ENCODE measurements at places on chromosomes 5 and 9.

DNA sequence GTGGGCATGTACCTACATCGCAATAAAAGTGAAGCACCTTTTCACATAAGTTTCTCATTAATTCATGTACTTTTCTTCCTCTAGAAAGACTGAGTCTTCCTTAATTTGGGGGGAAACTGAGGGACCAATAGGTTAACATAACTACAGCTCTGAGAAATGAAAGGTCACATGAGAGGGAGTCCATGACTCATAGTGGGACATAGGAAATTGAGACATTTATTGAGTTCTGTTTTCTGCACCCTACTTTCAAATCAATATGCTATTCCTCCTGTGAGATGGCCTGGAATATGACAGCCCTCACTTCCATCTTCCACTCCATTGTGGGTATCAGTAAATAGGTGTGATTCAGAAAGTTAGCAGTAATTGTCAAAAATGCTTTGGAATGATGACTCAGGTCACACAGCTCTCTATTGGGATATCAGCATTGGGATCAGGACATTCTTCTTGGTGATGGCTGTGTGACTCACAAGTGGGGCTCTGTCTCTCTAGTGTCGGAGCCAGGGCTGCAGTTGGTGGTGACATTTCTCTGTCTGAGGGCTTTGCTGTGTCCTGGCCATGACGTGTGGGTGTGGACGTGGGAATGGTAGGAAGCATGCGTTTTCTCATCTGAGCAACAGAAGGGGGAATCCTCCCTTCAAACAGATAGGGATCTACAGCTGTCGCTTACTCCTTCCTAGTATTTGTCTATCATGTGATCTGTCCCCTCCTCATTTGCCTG lies 125.0 kb downstream of the TRIO start:
- DNase-seq, result peak; percentile 71

DNA sequence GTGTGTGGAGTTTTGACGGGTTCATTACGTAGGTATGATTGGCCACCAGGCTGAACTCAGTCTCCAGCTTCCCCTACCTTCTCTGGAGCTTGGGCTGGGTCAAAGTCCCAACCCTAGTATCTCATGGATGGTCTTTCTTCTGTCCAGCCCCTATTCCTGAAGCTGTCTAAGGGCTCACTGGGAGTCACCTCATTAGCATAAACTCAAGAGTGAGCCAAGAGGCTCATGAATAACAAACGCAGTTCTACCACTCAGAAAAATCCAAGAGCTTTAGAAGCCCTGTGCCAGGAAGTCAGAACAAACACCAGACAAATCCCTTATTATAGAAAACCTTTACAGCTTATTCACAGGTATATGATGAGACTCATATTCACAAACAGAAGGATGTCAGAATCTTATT lies 180.3 kb upstream of the NFIL3 start:
- DNase-seq, result no peak

DNA sequence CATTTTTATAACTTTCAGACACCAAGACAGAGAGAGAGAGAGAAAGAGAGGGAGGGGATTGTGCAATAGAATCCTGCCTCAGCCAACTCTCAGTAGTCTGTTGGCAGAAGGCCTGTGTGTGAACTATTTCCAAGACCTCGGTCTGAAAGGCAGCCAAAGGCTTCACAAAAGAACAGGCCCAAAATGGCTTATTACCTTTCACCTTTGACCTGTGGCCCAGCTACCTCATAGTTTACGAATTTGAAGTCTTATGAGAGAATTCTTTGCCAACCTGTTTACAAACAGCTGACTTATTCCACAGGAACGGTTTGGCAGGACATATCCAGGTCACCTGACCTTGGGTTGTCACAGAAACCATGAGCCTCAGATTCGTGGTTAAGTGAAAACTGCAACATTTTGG lies 48.6 kb downstream of the NR2F1-AS1 start:
- DNase-seq, result no peak

- DNase-seq, result no peak
Observed at GRCh38 chr9:71271602-71272001, 150.2 kb upstream of the TRPM3 start.

GRCh38 chr5:84272771-84273516 lies 111.7 kb downstream of the EDIL3 start:
- no peak for DNase-seq

- no peak for DNase-seq
Observed at GRCh38 chr5:111942661-111943401, 185.8 kb upstream of the NREP start.

DNA sequence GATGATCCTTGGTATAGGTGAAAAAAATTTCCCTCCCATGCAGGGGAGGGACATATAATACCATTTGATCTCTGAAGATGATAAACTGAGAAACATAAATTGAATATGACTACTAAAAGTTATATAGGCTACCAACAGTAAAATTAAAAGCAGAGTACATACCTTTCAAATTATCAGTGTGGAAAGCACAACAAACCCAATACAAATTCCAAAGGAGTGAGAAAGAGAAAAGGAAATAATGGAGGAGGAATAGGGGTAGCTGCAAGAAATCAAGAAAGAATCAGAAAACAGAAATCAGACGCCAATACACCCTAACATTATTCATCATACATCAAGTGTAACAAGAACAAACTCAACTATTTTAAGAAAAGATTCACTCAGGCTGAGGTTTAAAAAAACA lies 17.7 kb downstream of the GNAQ start:
- DNase-seq, result no peak

- peak; percentile 2 for DNase-seq
Observed at GRCh38 chr5:157366741-157367674, 93.0 kb upstream of the NIPAL4 start.

DNA sequence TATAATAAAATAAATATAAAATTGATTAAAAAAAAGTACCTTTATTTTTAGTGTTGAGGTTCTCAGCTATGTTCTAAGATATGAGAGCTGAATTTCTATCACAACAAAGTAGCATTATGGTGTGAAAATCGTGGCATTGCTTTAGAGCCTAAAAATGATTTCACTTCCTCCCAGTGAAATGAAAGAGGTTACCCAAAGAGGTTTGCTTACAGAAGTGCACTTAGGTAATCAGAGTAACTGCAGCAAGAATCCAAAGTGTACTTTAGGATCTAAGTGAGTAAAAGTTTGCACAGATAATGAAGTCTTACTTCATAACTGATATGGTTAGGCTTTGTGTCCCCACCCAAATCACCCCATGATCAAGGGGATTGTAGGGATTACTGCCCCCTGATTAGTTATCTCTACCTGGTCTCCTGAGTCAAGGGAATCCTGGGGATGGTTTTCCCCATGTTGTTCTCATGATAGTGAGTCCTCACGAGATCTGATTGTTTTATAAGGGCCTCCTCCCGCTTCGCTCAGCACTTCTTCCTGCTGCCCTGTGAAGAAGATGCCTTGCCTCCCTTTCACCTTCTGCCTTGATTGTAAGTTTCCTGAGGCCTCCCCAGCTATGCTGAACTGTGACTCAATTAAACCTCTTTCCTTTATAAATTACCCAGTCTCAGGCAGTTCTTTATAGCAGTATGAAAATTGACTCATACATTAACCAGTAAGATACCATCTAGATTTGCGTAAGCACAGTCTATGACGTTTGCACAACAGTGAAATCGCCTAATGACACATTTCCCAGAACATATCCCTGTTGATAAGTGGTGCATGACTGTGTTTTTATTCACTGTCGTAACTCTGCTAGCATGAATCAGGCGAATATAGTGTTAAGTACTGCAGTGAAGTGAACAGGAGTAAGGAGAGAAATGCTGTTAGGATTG lies 40.3 kb upstream of the LRRC70 start:
- no peak for DNase-seq

Measured in NCI-H2171 treated with DMSO at 0.1 percent for 48 hours (cell line).